ENCODE measurements at places on chromosomes 1 and 21.

- H3K27ac ChIP-seq, result no peak overlapping the region
- H3K4me1 ChIP-seq, result no peaks in the 10 kb centered on the region
- no peaks in the 10 kb centered on the region for H3K27me3 ChIP-seq
- peak; percentile 38 for DNase-seq
Measured at GRCh38 chr1:62299426-62300200, 19.6 kb downstream of the KANK4 start.

- no peaks in the 10 kb centered on the region for H3K36me3 ChIP-seq
- H3K4me3 ChIP-seq, result no peak overlapping the region
- no peak overlapping the region for H3K27ac ChIP-seq
- no peak for DNase-seq
- peaks cover 7% of the 10 kb centered on the region for H3K27me3 ChIP-seq
Measured at GRCh38 chr21:41948078-41948895, 5.5 kb downstream of the C2CD2 start.

DNA sequence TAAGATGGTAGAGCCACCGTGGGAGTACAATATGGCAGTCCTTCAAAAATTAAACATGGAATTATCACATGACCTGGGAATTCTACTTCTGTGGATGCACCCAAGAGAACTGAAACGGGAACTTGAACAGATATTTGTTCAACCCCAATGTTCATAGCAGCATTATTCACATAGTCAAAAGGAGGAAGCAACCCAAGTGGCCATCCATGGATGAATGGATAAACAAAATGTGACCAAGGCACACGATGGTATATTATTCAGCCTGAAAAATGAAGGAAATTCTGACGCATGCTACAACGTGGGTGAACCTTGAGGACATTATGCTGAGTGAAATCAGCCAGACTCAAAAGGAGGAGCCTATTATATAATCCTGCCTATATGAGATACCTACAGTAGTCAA, 22.8 kb upstream of the LAPTM5 start:
- H3K4me1 ChIP-seq, result peaks cover 2% of the 10 kb centered on the region
- H3K36me3 ChIP-seq, result no peaks in the 10 kb centered on the region
- no peak overlapping the region for H3K27ac ChIP-seq
- DNase-seq, result no peak
- H3K4me3 ChIP-seq, result no peak overlapping the region
- H3K27me3 ChIP-seq, result no peaks in the 10 kb centered on the region

- H3K27ac ChIP-seq, result no peak overlapping the region
- no peak overlapping the region for H3K4me3 ChIP-seq
- DNase-seq, result no peak
- H3K27me3 ChIP-seq, result no peaks in the 10 kb centered on the region
- H3K36me3 ChIP-seq, result no peaks in the 10 kb centered on the region
- H3K4me1 ChIP-seq, result no peaks in the 10 kb centered on the region
Measured at GRCh38 chr21:42061195-42061985, 9.7 kb upstream of the UMODL1 start.

DNA sequence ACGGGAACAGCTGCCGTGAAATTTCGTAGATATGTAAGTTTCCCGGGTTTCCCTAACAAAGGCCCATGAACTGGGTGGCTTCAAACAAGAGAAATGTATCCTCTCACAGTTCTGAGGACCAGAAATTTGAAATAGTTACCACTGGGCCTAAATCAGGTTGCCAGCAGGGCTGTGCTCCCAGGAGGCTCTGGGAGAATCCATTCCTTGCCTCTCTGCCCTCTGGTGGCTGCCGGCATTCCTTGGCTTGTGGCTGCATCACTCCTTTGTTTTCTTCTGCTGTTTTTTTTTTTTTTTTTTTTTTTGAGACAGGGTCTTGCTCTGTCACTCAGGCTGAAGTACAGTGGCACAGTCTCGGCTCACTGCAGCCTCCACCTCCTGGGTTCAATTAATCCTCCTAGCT, 23.7 kb downstream of the UMODL1 start:
- H3K27ac ChIP-seq, result no peak overlapping the region
- H3K4me3 ChIP-seq, result no peak overlapping the region
- H3K27me3 ChIP-seq, result no peaks in the 10 kb centered on the region
- H3K4me1 ChIP-seq, result no peaks in the 10 kb centered on the region
- no peaks in the 10 kb centered on the region for H3K36me3 ChIP-seq
- DNase-seq, result no peak

DNA sequence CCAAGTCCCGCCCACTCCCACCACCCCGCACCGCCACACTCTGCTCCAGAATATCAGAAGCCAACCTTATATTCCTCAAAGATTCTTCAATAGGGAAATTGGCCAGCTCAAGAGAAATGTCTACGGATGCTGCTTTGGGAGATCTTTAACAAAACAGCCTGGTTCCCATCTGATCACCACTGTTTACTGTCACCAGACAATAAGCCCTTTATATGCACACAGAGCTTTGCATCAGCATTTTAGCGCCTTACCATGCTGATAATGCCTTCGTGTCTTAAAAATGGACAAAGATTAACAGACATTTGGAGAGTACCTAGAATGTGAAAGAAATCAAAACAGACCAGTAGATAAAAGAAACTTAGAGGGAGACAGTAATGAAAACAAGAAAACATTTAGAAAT, 141.7 kb upstream of the SYT6 start:
- no peaks in the 10 kb centered on the region for H3K4me1 ChIP-seq
- H3K27me3 ChIP-seq, result no peaks in the 10 kb centered on the region
- no peak overlapping the region for H3K27ac ChIP-seq

- no peaks in the 10 kb centered on the region for H3K36me3 ChIP-seq
- H3K27ac ChIP-seq, result no peak overlapping the region
- H3K27me3 ChIP-seq, result no peaks in the 10 kb centered on the region
- H3K4me3 ChIP-seq, result no peak overlapping the region
- H3K4me1 ChIP-seq, result no peaks in the 10 kb centered on the region
- DNase-seq, result no peak
Measured at GRCh38 chr21:29719521-29719920, 220.3 kb downstream of the GRIK1 start.

DNA sequence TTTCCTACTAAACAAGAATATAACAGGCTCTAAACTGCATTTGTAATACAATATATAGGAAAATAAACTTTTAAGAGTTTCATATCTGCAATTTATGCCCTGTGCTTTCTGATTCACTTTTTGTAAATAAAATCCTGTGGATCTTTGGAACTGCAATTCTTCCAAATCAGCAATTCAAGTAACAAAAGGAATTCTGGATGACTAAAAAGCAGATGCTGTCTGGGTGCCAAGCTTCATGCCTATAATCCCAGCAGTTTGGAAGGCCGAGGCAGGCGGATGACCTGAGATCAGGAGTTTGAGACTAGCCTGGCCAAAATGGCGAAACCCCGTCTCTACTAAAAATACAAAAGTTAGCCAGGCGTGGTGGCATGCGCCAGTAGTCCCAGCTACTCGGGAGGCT, 6.3 kb downstream of the NME7 start:
- H3K36me3 ChIP-seq, result no peaks in the 10 kb centered on the region
- no peak overlapping the region for H3K27ac ChIP-seq
- H3K4me1 ChIP-seq, result peaks cover under 1% of the 10 kb centered on the region
- no peak for DNase-seq
- no peaks in the 10 kb centered on the region for H3K27me3 ChIP-seq

DNA sequence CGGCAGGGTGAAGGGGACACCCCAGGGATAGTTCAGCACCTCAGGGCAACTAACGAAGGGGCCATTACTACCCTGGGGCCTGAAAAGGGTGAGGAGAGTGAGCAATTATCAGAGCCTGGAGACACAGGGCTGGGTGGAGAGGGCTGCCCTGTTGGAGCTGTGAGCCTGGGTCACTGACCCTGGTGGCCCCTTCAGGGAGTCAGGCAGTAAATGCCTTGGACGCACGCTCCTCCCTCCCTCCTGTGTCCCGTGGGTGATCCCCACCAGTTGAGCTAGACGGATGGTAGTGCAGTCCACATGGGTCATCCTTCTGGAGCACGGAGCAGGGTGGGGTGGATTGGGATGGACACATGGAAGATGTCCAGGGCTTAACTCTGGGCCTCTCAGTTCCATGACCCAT, 305.3 kb downstream of the PTPRU start:
- H3K4me1 ChIP-seq, result no peaks in the 10 kb centered on the region
- H3K27me3 ChIP-seq, result no peaks in the 10 kb centered on the region
- H3K4me3 ChIP-seq, result no peak overlapping the region
- H3K27ac ChIP-seq, result no peak overlapping the region
- DNase-seq, result no peak

- no peak overlapping the region for H3K4me3 ChIP-seq
- no peaks in the 10 kb centered on the region for H3K4me1 ChIP-seq
- H3K27ac ChIP-seq, result no peak overlapping the region
- H3K27me3 ChIP-seq, result peaks cover 15% of the 10 kb centered on the region
- no peaks in the 10 kb centered on the region for H3K36me3 ChIP-seq
- peak; percentile 40 for DNase-seq
Measured at GRCh38 chr1:29698033-29698432, 461.7 kb downstream of the PTPRU start.

DNA sequence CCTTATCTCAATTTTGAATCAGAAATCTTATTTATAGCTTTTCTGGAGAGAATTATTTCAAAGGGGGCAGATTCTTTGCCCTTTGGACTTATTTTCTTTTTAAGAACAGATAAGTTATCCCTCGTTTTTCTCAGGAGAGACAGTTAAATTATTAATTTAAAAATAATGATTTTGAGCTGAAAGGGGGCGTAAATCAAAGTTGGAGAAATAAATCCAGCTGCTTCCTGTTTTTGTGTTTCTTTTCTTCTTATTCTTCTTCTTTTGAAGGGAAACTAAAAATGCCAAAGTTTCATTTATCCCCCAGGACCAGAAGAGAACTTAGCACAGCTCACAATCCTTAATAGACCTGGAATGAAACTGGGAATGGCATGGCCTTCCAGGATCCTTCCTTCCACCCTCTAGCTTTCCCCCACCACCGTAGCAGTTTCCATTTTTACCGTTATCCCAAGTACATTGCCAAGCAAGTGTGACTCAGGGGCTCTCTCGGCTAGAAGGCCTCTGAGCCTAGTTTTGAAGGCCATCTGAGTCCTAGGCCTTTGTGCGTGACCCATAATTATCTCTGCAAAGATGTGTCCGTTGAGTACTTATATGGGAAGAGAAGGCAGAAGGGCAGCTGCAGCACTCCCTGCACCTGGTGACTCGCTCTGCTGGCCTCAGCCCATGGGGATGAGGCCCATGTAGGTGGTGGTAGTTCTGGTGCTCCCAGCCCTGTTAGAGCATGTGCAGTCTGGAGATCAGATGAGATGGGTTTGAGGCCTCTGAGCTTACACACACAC, 181.7 kb downstream of the ROR1 start:
- H3K36me3 ChIP-seq, result no peaks in the 10 kb centered on the region
- H3K27me3 ChIP-seq, result no peaks in the 10 kb centered on the region
- DNase-seq, result no peak
- H3K27ac ChIP-seq, result no peak overlapping the region

DNA sequence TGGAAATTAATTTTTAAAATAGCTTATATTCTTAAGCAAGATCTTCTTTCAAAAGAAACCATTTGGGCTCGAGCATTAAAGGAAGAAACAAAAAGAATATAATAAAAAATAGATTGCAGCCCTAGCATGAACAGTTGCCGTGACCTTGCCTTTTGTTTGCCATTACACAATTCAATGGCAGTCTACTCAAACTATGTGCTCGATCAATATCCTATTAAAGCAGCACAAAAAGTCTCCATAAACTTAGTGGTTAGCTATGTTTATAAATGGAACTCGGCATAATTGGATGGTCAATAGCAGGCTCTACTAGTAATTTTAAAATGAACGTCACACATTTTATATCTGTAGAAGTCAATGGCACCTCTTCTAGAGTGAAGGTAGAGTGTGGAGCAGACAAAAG, 256.5 kb downstream of the NFIA start:
- H3K27me3 ChIP-seq, result no peaks in the 10 kb centered on the region
- DNase-seq, result no peak
- no peak overlapping the region for H3K4me3 ChIP-seq
- peaks cover 18% of the 10 kb centered on the region for H3K4me1 ChIP-seq
- H3K36me3 ChIP-seq, result no peaks in the 10 kb centered on the region

GRCh38 chr1:168137515-168137821, 738 bp upstream of the GPR161 start:
- peak overlapping the region; percentile 76 for H3K4me3 ChIP-seq
- H3K4me1 ChIP-seq, result peaks cover 20% of the 10 kb centered on the region
- peaks cover 4% of the 10 kb centered on the region for H3K36me3 ChIP-seq
- peak overlapping the region; percentile 82 for H3K27ac ChIP-seq
- H3K27me3 ChIP-seq, result no peaks in the 10 kb centered on the region

- H3K36me3 ChIP-seq, result peaks cover 3% of the 10 kb centered on the region
- H3K4me1 ChIP-seq, result peaks cover 18% of the 10 kb centered on the region
- no peak for DNase-seq
- no peaks in the 10 kb centered on the region for H3K27me3 ChIP-seq
Measured at GRCh38 chr1:1876335-1876930, 14.5 kb downstream of the GNB1 start.

DNA sequence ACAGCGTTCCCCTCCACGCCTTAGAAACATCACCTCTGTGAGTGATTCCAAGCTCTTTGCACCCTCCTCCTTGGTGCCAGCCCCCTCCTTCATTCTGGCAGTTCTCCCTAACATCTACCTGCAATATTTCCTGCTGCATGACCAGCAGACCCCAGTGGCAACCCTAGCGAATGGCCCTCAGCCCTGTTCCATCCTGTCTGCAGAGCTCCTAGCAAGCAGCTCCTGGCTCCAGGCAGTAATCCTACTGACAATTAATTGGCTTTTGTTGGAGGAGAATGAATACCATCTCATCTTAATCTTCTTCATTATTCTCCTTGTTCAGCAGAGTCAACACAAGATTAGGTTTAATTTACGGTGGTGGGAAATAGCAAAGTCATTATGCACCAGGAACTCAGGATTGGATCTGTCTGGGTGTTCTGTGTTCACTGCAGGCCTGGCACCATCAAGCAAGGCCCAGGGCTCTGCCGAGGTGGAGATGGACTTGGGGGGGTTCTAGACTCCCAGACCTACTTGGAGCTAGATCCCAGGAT, 12.4 kb downstream of the FBXO2 start:
- no peak overlapping the region for H3K4me3 ChIP-seq
- no peaks in the 10 kb centered on the region for H3K4me1 ChIP-seq
- H3K27ac ChIP-seq, result no peak overlapping the region
- DNase-seq, result no peak
- H3K27me3 ChIP-seq, result peaks cover 5% of the 10 kb centered on the region
- no peaks in the 10 kb centered on the region for H3K36me3 ChIP-seq

- no peaks in the 10 kb centered on the region for H3K27me3 ChIP-seq
- H3K27ac ChIP-seq, result no peak overlapping the region
- peaks cover 23% of the 10 kb centered on the region for H3K4me1 ChIP-seq
- DNase-seq, result no peak
- no peaks in the 10 kb centered on the region for H3K36me3 ChIP-seq
- H3K4me3 ChIP-seq, result no peak overlapping the region
Measured at GRCh38 chr1:14768582-14769304, 170.3 kb downstream of the KAZN start.

DNA sequence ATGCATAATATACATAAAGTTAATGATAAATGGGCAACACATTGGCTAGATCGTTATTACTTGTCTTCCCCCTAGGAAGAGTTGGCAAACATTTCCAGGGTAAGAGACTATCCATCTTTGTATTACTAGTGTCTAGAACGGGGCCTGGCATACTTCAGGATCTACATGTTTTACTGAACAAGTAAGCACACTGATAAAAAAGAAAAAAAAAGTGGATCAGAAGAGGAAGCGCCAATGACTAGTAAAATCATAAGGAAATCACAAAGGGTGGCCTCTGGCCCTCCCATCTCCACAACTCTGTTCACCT, 482 bp downstream of the TM2D1 start:
- H3K36me3 ChIP-seq, result no peaks in the 10 kb centered on the region
- H3K27ac ChIP-seq, result peak overlapping the region; percentile 87
- no peaks in the 10 kb centered on the region for H3K27me3 ChIP-seq
- peak overlapping the region; percentile 85 for H3K4me3 ChIP-seq
- H3K4me1 ChIP-seq, result peaks cover 7% of the 10 kb centered on the region

- H3K36me3 ChIP-seq, result no peaks in the 10 kb centered on the region
- DNase-seq, result no peak
- H3K4me1 ChIP-seq, result peaks cover 10% of the 10 kb centered on the region
- no peak overlapping the region for H3K4me3 ChIP-seq
- H3K27me3 ChIP-seq, result no peaks in the 10 kb centered on the region
Measured at GRCh38 chr1:51285055-51285454, 45.3 kb downstream of the TTC39A start.

Data from cardiac muscle cell (in vitro differentiated cells and primary cell).